ENCODE measurements at places on chromosomes 4 and X.
A peak's percentile ranks its signal among the peaks of the same experiment; 100 is the strongest.

- no peak for DNase-seq
Measured at GRCh38 chr4:1989533-1990347, 19.0 kb downstream of the NELFA start.

DNA sequence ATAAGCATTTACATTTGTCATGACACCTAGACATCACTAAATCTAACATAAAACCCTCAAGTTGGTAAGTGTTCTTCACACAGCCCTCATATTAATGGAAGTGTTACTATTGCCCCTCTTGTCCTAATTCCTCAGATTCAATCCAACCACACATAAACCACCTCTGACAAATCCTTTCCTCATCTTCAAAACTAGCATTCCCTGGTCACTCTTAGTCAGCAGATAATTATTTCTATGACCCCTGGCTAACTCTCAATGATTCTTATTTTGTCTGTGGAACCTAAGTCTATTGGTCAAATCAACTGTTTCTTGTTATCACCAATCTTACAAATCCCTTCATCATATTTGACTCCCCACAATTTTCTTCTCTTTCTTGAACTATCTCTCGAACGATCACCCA, 168.6 kb downstream of the PPP3CA start:
- no peak for DNase-seq

DNA sequence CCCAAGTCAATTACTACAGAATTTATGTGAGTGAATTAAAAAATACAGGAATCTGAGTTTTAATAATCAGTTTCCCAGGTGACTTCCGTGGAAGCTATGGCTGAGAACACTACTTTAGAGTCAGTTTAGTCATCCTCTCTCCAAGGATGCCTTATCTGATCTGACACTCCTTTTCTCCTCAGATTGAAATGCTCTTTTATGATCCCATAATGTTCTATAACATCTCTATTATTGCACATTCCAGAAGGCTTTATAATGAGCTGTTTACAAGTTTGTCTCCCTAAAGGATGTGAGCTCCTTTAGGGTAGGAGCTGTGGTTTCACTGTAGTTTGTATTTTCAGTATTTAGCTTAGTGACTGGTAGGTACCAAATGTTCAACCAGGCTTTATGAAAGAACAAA, 90.0 kb downstream of the GPRIN3 start:
- no peak for DNase-seq

- DNase-seq: no peak
Measured at GRCh38 chr4:184421533-184422155, 52.7 kb downstream of the IRF2 start.

DNA sequence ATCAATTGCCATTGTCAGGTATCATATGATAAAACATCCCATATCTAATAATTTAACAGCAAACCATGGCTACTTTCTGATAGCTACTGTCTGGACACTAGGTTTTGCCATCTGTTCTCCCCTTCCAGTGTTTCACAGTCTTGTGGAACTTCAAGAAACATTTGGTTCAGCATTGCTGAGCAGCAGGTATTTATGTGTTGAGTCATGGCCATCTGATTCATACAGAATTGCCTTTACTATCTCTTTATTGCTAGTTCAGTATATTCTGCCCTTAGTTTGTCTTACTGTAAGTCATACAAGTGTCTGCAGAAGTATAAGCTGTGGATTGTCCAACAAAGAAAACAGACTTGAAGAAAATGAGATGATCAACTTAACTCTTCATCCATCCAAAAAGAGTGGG, 7.0 kb downstream of the NPY5R start:
- DNase-seq: no peak

- DNase-seq: peak; percentile 33
Measured at GRCh38 chrX:120790118-120790517, 85.5 kb downstream of the CT47B1 start.

DNA sequence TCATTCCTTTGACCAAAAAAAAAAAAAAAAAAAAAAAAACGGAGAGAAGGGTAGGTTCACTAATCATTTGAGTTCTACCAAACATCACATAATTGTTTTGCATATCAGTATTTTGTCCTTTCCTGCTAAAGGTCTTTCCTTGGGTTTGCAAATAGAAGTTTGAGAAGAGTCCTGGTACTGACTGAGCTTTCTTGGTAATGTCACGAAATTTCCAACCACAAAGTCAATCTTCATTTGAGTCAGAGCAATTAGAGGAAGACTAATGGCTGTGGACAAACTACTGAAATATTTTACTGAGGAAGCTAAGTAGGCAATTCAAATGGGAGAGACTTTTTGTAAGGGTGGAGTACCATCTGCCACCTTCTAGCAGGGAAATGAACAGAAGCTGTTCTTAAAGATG, 21.7 kb upstream of the CD40LG start:
- DNase-seq: no peak

DNA sequence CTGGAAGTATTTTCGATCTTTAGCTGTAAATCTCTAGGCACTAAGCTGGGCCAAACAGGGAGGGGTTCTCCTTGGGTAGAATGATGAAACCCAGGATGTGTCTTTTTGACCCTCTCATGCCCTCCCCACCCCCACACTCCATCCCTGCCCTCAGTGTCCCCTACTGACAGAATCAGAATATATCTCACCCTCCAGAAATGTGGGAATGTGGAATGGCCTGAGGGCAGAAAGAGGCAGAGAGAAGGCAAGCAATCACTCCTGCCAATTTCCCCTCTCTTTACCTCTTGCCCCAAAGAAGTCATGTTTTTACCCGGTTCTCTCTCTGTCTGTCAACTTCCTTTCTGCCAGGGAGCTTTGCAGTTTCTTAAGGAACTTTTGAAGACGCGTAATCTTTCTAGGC, 34.4 kb downstream of the RAP2C start:
- DNase-seq: no peak

DNA sequence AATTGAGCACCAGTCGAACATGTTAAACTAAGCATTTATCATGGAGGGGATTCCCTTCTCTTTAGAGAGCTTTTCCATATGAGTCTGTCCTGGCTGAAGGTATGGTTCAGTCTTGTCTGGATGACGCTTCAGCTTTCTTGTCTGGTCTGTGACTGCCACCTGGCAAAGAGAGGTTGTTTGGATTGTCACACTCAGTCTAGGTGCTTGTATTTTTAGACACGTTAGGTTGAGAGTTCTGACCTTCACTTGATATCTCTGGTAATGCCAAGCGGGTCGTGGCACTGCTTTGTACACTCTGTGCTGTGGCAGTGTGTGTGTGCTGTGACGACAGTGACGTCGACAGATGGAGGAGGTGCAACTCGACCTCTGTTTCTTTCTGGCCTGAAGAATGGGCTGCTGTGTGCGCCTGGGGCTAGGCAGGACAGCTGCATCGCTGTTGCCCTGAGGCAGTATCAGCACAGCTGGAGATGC, 12.6 kb downstream of the NOCT start:
- no peak for DNase-seq

GRCh38 chr4:8381814-8382581, 58.5 kb downstream of the ACOX3 start:
- DNase-seq: no peak

DNA sequence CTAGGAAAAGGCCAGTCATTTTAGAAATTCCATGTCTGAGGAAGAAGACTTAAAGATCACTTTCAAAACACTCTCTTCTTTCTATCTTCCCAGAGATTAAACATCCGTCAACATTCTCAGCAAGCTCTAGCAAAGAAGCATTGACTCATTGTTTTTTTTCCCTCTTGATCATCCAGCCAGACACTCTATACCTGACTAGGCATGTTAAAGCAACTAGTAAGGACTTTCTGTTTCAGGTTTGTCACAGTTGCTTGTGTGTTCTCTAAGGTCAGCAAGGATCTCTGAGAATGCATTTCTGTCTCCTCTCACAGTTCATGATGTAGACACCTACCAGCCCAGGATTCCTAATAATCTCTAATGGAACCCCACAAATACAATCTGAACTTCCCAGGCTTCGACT, 112.2 kb downstream of the IL13RA2 start:
- DNase-seq: peak; percentile 11

DNA sequence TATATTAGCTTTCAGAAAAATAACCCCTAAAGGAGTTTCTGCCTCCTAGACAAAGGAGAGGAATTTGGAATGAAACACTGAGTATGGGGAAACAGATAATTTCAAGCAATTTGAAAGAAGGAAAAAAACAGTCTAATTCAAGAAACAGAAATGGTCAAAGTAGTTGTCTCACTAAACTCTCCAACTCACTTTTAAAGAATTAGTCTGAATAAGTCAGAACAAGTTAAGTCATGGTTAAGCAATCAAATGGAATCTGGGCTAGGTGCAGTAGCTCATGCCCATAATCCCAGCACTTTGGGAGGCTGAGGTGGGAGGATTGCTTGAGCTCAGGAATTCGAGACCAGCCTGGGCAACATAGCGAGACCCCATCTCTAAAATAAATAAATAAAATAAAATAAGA, 95.7 kb upstream of the GRIA3 start:
- no peak for DNase-seq

DNA sequence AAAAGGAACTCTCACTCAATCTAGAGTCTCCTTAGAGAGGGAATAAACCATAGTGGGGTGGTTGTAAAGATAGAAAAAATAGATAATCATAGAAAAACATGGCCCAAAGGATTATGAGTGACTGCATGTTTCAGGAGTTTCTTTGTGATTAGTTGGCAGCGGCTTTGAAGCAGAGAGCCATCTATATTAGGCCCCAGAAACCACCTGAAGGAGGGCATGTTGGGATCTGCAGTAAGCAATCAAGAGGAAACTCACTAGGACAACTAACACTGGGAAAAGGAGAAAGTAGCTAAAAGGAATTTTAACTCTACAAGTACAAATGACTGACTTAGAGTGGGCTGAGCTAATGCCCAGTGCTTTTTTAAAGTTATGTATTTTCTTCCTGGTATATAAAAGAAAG, 269.2 kb upstream of the NRK start:
- DNase-seq: peak; percentile 8

DNA sequence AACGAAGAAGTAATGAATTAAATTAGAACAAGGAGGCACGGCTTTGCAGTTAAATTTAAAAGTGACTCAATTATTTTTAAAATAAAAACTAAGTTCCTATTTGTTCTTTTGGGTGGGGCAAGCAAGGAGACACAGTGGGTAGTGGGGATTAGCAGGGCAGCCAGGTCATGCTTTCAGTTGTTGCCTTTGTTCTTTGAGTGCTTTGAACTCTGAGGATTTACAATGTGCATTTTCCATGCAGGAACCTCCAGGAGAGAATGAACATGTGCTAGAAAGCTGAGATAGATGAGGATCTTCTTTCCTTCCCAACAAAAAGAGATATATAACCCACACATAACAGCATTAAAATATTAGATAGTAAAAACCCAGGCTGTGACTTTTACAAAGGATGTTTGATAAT, 420.4 kb upstream of the CTSO start:
- no peak for DNase-seq

GRCh38 chr4:47863486-47863885, 25.6 kb upstream of the CORIN start:
- DNase-seq: no peak

- no peak for DNase-seq
Measured at GRCh38 chr4:152094970-152095700, 334.3 kb upstream of the GATB start.

- DNase-seq: peak; percentile 62
Measured at GRCh38 chr4:30770049-30770549, 49.9 kb downstream of the PCDH7 start.

- no peak for DNase-seq
Measured at GRCh38 chr4:148998719-148999118, 556.5 kb upstream of the NR3C2 start.

DNA sequence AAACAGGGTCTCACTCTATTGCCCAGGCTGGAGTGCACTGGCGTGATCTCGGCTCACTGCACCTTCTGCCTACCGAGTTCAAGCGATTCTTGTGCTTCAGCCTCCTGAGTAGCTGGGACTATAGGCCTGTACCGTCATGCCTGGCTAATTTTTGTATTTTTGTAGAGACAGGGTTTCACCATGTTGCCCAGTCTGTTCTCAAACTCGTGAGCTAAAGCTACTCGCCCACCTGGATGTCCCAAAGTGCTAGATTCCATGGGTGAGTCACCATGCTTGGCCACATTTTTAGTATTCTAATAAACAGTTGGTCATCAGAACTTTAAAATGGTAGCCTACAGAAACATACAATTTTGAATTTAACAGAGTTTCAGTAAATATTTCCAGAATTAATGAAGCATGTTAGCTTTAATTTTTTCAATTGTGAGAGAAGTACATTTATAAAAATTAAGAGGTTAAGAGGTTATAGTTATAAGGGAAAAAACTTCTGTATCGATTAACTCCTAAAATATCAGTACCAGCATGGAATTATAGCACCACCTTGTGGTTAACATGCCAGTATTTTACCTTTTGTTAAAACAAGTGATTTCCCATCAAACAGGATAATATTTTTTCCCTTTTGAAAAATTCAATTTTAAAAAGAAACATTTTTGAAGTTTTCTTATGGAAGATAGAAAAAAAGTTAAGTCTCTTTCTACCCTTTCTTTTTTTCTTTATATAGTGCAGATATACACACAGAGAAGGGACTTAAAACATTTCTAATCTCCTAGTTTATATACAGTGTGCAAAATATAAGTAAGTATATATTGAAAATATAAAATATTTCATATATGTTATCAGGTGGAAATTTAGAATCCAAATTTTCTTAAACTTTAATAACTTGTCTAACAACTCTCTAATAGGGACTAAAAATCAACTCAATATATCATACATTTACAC, 35.4 kb downstream of the CEP44 start:
- no peak for DNase-seq

GRCh38 chr4:145665773-145666172, 14.2 kb upstream of the C4orf51 start:
- no peak for DNase-seq

DNA sequence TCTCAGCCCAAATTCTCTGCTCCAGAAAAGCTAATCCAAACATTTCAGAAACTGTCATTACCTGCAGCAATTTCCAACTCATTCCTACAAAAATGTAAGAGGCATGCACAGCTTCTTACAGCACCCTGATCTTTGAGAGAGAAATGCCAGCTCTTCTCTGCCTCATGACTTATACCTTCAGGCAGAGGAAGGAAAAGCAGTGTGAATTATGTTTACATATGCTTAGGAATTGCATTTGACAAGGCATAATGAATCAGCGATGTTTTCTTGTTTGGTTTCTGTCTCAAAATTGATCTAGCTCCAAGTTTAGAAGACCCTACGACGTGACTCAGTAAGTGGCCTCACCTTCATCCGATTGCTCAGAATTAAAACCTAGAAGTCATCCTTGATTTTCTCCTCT, 21.8 kb upstream of the AGA start:
- no peak for DNase-seq

GRCh38 chr4:173528378-173529321, 1.4 kb downstream of the HAND2 start:
- no peak for DNase-seq

DNA sequence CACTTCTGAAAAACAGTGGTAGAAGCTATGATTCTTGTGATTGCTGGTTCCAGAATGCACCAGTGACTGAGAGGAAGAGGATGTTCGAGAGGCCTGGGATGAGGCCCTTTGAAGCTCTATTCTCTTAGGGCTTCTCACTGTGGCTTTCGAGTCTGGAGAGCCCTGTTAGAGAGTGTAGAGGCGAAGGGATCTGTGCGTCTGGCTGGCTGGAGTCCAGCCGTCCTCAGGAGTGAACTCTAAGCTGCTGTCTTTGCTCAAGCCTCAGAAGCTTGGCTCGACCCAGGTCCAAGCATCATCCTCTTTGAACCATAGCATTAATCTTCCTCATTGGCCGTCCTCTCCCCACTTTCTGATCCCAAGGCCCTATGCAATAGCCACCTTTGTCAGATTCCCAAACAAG, 51.6 kb downstream of the ELF4 start:
- no peak for DNase-seq
